A549 treated with dexamethasone at 1 μM for 4 hours (cell line): ENCODE measurements at places on chromosomes 2 and 18. TPM values are rescaled to one million over a fixed set of nuclear protein-coding genes. Genes with fewer than 3 reads are reported as not detected.

Gene ABCB11
- 0.02 to 0.08 TPM (median 0.06 TPM) in 5 replicates for total RNA-seq

Gene ZSWIM2
- not detected in 5 replicates for total RNA-seq

Gene CFAP65
- total RNA-seq, result 0.21 to 0.27 TPM (median 0.22 TPM) in 5 replicates

Gene PPP1R1C
- 1.1 to 2.3 TPM (median 1.5 TPM) in 5 replicates for total RNA-seq

Gene CD8B
- not detected in 5 replicates for total RNA-seq

Gene CAPN14
- 0.04 to 0.06 TPM (median 0.05 TPM) in 4 of 5 replicates, not detected in the other for total RNA-seq

Gene CYTIP
- 0.04 to 0.25 TPM (median 0.05 TPM) in 3 of 5 replicates, not detected in the others for total RNA-seq

Gene TACR1
- total RNA-seq, result 0.04 to 0.14 TPM (median 0.08 TPM) in 4 of 5 replicates, not detected in the other

Gene TSPYL6
- 0.03 TPM in 1 of 5 replicates, not detected in the others for total RNA-seq

Gene DCDC2C
- total RNA-seq, result 0.26 to 0.67 TPM (median 0.28 TPM) in 5 replicates

Gene TMEM37
- 1.3 to 2.7 TPM (median 2.5 TPM) in 5 replicates for total RNA-seq

Gene NXPH2
- not detected in 5 replicates for total RNA-seq

Gene CNNM4
- 7.4 to 11.4 TPM (median 10.4 TPM) in 5 replicates for total RNA-seq

Gene ABCA12
- total RNA-seq, result 0.15 to 0.31 TPM (median 0.26 TPM) in 5 replicates

Gene CERKL
- 0.18 to 0.35 TPM (median 0.27 TPM) in 5 replicates for total RNA-seq

Gene GREB1
- 2.5 to 3.9 TPM (median 3.3 TPM) in 5 replicates for total RNA-seq

Gene AQP12A
- total RNA-seq, result not detected in 5 replicates

Gene DCTN1
- total RNA-seq, result 108 to 168 TPM (median 160 TPM) in 5 replicates

Gene SLC23A3
- 0.45 to 0.75 TPM (median 0.55 TPM) in 5 replicates for total RNA-seq

Gene ITPRIPL1
- total RNA-seq, result not detected in 5 replicates

Gene GALNT13
- 7.9 to 11.3 TPM (median 10.0 TPM) in 5 replicates for total RNA-seq

Gene DES
- total RNA-seq, result 0.38 to 0.47 TPM (median 0.45 TPM) in 5 replicates

Gene COLEC11
- total RNA-seq, result 0.47 to 0.83 TPM (median 0.69 TPM) in 5 replicates

Gene SUCLG1
- 93.1 to 96.1 TPM (median 93.3 TPM) in 5 replicates for total RNA-seq

Gene PXDN
- total RNA-seq, result 12.3 to 21.6 TPM (median 20.2 TPM) in 5 replicates

Gene ATOH8
- 14.5 to 19.7 TPM (median 17.9 TPM) in 5 replicates for total RNA-seq

Gene TMEM169
- total RNA-seq, result 0.33 to 0.58 TPM (median 0.43 TPM) in 5 replicates

Gene UPP2
- total RNA-seq, result not detected in 5 replicates

Gene MC4R
- not detected in 5 replicates for total RNA-seq

Gene CHRND
- 0.07 to 0.09 TPM in 2 of 5 replicates, not detected in the others for total RNA-seq

Gene CLEC4F
- not detected in 5 replicates for total RNA-seq

Gene FAM110C
- total RNA-seq, result 0.15 to 0.49 TPM (median 0.34 TPM) in 5 replicates

Gene UNC80
- 0.02 TPM in 1 of 5 replicates, not detected in the others for total RNA-seq

Gene CNTNAP5
- total RNA-seq, result not detected in 5 replicates

Gene SPP2
- total RNA-seq, result not detected in 5 replicates

Gene AMER3
- not detected in 5 replicates for total RNA-seq
